ENCODE measurements at places on chromosomes 2 and 18.

DNA sequence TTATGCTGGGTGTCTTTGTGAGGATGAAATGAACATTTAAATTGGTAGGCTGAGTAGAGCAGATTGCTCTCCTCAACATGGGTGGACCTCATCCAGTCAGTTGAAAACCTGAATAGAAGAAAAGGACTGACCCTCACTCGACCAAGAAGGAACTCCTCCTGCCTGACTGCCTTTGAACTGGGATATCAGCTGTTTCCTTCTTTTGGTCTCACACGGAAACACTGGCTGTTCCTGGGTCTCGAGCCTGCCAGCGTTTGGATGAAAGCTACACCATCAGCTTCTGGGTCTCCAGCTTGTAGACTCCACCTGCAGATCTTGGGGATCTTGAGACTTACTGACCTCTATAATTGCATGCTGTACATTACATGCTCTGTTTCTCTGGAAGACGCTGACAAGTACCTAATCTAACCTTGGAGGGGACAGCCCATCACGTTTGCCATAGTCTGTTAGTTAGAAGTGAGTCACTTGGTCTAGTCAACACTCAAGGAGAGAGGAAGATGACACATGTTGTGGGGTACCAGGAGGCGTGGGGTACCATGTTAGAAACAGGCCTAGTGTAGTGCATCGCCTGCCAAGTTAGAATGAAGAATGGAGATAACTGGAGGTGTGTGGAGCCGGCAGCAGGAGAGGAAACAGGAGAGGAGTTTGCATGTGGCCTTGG, 267.0 kb downstream of the MREG start:
- no peak for DNase-seq

GRCh38 chr18:32612651-32613050, 142.0 kb upstream of the GAREM1 start:
- no peak for DNase-seq

GRCh38 chr2:10242451-10242850, 60.3 kb upstream of the HPCAL1 start:
- no peak for DNase-seq

DNA sequence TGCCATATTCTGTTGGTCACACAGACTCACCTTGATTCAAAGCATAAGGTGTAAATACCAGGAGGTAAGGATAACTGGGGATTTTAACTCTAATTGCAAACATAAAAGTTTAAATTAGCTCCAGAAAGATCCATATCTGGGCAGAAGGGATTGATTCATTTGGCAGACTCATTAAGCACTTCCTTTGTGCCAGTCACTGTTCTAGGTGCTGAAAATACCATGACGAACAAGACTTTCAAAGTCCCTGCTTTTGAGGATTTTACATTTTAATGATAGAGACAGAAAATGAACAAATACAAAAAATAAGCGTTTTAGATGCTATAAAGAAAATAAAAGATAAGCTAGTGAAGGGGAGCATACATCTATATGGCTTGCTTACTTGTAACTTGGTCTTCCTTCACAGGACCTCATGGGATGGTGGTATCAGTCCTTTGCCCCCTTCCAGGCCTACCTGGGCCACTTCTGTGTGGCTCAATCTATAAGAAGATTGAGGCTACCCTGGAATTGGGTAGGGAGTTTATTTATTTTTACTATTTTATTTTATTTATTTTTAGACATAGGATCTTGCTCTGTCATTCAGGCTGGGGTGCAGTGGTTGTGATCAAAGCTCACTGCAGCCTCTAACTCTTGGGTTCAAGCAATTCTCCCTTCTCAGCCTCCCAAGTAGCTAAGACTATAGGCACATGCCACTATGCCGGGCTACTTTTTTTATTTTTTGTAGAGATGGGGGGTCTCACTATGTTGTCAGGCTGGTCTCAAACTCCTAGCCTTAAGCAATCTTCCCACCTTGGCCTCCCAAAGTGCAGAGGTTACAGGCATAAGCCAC, 212.8 kb downstream of the MYCN start:
- DNase-seq: no peak

DNA sequence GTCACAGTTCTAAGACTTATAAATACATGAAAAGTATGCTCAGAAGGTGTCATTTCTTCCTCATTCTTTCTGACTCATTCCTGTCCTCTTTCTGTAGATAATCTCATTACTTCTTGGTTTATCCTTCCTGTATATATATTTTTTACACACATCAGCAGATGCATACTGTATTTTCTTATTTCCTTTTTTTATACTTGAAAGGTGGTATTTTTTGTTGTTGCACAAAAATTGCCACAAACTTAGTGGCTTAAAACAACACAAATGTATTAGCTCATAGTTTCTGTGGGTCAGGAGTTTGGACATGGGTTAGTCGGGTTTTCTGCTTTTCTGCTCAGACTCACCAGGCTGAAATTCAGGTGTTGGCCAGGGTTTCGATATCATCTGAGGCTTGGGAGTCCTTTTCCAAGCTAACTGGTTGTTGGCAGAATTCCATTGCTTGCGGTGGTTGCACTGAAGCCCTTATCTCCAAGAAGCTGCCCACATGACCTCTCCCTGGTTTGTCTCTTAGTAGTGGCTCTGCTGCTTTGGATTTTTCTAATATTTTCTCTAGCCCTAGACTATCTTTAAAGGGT, 162.6 kb downstream of the FMNL2 start:
- DNase-seq: no peak

- no peak for DNase-seq
Observed at GRCh38 chr2:188303363-188304031, 11.8 kb downstream of the GULP1 start.

GRCh38 chr18:45015788-45016128, 335.1 kb downstream of the SETBP1 start:
- DNase-seq: no peak

DNA sequence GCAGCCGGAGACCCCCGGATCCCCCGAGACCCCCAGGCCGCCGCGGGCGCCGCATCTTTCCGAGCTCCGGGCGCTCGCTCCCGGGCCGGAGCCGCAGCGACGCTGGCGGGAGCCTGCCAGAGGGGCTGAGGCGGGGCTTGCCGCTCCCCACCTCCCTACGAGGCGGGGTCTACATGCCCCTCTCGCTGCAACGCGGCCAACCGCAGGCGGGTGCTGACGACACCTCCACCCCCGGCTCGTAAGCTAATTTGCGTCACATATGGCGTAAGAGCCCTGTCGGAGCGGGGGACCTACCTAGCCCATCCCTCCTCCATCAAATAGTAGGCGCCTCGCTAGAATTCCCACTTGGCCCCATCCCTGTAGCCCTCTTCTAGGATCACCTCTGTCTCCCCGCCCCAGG, at the start of gene PTPRN:
TSS of gene PTPRN (minus strand) at position 124 of the 400 bp plus-strand sequence. CDS start at position 55, 69 bp downstream.
- no peak for DNase-seq

GRCh38 chr18:49098386-49098785, 147.6 kb upstream of the SMAD7 start:
- no peak for DNase-seq

GRCh38 chr2:34604164-34604563, 1005.1 kb upstream of the FAM98A start:
- DNase-seq: no peak

DNA sequence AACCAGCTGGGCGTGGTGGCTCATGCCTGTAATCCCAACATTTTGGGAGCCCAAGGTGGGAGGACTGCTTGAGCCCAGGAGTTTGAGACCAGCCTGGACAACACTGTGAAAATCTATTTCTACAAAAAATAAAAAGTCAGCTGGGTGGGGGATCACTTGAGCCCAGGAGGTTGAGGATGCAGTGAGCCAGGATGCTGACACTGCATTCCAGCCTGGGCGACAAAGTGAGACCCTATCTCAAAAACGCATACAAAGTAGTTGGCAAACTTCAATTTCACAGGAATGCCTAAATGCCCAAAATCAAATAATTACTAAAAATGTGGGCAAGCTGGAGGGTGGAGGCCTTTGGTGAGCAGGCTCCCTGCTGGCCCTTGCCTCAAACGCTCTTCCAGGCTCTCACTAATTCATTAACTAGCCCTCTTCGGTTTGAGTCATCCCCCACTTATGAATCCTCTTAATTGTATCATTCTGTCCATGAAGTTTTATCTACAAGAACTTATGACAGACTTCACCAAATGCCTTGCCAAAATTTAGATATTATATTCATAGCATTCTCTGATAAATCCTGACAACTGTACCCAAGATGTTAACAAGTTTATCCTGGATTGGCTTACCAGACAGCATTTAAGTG, 68.7 kb upstream of the ZFP36L2 start:
- no peak for DNase-seq

GRCh38 chr2:184472481-184472880, 125.8 kb upstream of the ZNF804A start:
- DNase-seq: no peak

- no peak for DNase-seq
Observed at GRCh38 chr2:109098251-109098920, 30.6 kb upstream of the SH3RF3 start.

DNA sequence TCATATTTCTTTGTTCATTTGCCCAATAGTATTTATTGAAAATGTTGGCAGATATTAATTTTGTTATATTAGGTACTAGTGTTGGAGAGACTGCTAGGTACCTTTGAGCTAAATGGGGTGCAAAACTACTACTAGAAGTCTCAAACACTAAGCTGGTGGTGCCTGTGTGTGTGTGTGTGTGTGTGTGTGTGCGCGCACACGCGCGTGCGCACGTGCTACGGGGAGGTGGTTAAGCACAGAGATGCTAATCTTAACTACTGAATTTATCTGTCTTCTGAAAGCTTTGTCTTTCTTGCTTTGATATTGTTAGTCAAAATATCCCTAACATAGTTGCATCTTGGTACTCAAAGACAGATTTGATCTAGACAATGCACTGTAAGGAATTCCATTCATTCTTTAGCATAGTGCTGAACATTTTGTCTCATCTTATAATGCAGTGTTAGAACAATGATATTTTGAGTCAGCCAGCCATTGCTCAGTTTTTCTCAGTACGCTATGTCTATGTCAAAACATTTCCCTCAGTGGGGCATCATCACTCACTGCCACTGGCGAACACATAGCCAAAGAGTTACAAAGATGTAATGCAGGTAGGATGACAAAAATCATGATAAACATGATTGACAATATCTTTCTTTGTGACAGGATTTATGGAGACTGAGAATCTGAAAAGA, 396.0 kb upstream of the RGPD4 start:
- DNase-seq: no peak

GRCh38 chr2:88554189-88554588, 73.1 kb downstream of the EIF2AK3 start:
- DNase-seq: no peak

Measured in stimulated activated CD4-positive, alpha-beta T cell treated with anti-CD3 and anti-CD28 coated beads, TNF-alpha, amount 100 ng/mL, for 1 hour (primary cell).